ENCODE measurements at places on chromosomes 6 and 20.

GRCh38 chr6:104789770-104790190 lies 69.9 kb downstream of the HACE1 start:
- DNase-seq = no peak

DNA sequence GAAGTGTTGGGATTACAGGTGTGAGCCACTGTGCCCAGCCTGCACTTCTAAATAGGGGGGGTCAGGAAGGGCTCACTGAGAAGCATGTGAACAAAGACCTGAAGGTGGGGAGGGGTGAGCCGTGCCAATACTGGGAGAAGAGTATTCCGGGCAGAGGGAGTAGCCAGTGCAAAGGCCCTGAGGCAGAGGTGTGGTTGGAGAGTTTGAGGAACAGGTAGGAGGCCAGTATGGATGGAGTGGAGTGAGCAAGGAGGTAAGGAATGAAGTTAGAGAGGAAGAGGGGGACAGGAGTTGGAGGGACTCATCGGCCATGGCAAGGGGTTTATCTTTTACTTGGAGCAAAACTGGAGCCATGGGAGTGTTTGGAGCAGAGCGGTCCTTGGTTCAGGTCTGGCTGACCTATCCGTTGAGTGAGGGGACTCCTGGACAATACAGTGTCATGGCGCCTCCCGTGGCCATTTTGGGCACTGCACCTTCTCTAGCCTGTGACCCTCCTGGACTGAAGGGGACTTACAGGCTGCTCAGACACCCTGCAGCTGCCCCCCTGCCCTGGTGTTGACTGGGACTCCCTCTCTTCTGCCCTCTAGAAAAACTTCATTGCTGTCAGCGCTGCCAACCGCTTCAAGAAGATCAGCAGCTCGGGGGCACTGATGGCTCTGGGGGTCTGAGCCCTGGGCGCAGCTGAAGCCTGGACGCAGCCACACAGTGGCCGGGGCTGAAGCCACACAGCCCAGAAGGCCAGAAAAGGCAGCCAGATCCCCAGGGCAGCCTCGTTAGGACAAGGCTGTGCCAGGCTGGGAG lies 12.1 kb downstream of the FOXS1 start:
- peak; percentile 12 for DNase-seq

- DNase-seq = no peak
Observed at GRCh38 chr20:26276554-26277210, 580.0 kb upstream of the ZNF337 start.

GRCh38 chr6:25278261-25278913 lies 787 bp upstream of the CARMIL1 start:
- no peak for DNase-seq

DNA sequence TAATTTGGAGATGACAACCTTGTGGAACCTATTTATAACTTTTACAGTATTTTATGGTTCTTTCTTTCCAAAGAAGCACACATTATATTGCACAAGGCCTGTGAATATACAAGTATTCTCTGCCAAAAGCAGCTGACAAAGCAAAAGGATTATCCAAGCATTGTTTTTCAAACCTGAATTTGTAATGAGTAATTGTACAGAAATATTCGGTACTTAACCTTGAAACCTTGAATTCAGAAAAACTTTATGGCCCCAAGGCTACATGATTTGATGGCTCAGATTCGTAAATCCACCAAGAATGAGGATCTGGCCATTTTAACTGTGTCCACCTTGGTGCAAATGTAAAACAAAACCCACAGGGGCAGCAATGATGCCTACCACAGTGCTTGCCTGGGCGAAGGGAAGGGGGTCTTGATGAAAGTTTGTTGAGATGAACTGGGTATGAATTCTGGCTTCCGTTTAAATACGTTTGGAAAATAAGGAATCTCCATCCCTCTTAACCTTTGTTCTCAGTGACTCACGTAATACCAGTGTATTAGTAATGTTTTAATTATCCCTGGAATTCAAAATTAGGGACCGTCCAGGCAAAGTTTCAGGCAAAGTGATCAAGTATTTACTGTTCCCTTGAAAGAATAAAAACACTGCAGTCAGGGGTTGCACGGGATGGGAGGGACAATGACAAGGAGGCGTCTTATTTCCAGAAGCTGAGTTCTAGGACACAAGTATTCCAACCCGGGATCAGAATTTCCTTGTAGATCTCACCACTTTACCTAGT lies 2.7 kb upstream of the RBM24 start:
- DNase-seq = no peak

DNA sequence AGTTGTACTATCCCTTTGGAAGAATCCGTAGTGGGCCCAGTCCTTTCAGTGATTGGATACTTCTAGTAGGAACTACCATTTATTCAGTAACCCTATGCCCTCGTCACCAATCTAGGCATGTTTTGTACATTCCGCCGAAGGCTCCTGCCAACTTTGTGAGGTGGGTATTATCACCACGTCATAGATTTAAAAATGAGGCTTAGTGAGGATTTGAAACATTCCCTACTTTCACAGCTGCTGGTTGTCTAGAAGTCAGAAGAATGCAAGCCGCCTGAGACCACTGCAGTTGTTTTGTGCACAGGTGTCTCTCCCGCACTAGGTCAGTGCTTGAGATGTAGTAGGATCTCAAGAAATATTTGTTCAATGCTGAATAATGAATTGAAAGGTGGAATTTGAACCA lies 32.6 kb downstream of the ENPP1 start:
- no peak for DNase-seq
